ENCODE measurements at places on chromosomes 1 and 21.

GRCh38 chr1:71264039-71264438, 183.2 kb upstream of the ZRANB2 start:
- DNase-seq, result no peak

- DNase-seq, result no peak
Measured at GRCh38 chr1:77797991-77798390, 18.5 kb downstream of the MIGA1 start.

DNA sequence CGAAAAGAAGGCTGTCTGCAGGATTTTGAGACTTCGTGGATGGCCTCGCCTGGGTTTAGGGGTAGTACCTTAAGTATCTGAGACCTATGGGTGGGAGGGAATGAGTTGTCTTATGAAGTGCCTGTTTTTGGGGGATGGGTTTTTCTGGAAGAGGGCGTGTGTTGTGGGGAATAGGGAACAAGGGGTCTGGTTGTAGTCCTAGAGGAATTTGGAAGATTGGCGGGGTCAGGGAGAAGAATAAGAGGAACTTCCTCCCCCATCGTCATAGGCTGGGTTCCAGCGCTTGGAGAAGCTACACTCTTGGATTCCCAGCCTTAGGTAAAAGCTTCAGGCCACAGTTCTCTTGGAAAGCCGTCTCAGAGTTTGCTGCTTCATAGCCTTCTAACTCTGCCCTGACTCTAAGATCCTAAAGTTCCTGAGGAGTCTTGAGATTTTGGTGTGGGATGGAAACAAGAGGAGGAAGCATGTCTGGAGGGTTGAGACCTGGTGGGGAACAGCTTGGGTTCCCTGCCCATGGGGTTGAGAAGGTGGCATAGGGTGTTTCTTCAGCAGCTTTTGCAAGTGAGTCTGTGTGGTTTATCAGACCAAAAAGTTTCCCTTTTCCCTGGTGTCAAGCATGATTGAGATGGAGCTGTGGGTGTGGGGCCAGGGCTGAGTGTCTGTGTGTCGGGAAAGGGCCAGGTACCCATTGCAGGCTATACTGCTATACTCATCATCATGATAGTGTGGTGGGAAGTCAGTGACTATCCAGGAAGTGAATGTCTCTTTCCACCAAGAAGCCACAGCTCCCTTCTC, 1.8 kb downstream of the VANGL2 start:
- DNase-seq, result no peak

DNA sequence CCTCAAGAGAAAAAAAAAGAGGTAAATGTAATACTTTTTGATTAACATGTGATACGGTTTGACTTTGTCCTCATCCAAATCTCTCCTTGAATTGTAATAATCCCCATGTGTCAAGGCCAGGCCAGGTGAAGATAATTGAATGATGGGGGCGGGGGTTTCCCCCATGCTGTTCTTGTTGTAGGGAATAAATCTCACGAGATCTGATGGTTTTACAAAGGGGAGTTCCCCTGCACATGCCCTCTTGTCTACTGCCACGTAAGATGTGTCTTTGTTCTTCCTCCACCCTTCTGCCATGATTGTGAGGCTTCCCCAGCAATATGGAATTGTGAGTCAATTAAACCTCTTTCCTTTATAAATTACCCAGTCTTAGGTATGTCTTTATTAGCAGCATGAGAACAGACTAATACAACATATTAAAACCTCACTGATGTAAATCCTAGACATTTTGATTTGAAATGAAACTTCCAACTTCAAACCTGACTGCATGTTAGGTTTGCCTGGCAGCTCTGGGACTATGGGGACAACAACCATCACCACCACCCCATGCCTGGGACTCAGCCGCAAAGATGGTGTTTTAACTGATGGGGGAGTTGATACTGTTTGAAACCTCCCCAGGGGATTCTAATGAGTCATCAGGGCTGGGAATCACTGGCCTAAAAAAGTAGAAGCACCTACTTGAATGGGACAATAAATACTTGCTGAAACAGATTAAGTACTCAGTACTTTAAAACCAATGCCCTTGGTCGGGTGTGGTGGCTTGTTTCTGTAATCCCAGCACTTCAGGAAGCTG, 32.8 kb upstream of the BACH1 start:
- no peak for DNase-seq

DNA sequence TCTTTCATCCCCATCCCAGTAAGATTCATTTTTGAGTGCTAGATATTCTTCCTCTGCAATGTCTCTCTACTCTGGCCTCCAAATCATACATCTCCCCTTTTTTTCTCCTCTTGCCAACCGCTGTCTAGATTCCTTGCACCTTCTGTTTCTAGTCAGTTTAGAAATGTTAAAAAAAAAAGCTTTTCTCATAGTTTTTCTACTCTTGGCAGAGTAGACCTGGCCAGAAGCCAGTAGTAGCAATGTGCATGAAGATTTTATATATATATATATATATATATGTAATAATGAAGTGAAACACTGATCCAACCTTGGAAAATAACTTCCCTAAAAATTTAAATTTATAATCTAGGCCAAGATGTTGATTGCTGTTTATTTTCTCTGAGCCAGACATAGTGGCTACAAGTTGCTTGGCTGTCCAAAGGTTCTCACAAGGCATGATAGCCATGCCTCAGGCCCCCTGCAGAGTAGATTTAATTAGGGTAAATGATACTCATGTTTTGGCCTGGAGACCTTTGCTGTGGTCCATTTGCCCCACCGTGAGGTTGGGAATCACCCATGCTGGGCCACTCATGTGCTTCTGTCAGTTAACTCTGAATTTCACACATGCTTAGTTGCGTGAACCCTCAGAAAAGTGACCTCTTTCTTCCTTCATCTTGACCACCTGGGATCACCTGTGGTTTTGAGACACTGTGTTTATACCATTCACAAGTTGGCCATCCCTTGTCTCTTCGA, 103.4 kb upstream of the KCNE2 start:
- DNase-seq, result no peak

DNA sequence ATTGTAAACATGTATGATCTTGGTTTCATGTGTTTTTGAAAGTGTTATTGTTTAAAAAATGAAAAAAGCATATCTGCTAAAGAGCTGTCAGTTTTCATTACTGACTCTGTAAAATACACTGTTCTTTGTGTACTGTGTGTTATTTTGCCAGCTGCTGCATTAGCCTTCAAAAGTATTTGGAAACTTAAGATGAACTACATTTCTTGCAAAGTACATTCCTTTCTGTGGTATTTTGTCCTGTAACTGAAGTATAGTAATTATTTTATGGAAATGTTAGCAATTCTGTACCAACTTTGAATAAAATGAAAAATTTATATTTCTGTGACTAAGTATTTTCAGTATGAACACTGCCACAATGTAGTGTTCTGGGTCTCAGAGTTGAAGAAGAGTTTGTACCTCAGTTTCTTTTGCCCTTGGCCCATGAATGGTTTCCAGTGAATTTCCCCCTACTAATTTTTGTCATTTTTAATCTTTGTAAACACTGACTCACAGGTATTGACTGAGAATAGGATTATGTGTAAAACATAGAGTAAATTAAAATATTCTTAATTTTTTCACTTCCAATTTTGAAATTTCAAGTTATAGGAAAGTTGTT, 32.7 kb downstream of the MRPS6 start:
- no peak for DNase-seq

DNA sequence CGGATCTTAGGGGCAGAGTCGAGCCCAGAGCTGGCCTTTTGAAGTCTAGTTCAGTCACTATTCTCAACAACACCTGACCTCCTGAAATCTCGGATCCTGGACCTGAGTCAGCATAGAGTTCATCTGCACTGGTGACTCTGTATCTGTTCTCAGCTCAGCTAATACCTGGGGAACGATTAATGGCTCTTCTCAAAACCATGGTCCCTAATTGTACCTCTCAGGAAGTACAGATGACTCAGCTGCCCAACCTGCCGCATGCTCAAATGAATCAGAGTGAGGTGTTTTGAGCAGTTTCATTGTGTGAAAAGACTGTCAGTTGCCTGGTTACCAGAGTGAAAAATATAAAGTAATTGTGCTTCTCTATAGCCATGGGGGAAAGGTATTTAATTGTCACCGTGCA, 89.2 kb downstream of the SLC35F3 start:
- DNase-seq, result no peak

GRCh38 chr1:2412773-2413494, 570 bp upstream of the PEX10 start:
- no peak for DNase-seq

DNA sequence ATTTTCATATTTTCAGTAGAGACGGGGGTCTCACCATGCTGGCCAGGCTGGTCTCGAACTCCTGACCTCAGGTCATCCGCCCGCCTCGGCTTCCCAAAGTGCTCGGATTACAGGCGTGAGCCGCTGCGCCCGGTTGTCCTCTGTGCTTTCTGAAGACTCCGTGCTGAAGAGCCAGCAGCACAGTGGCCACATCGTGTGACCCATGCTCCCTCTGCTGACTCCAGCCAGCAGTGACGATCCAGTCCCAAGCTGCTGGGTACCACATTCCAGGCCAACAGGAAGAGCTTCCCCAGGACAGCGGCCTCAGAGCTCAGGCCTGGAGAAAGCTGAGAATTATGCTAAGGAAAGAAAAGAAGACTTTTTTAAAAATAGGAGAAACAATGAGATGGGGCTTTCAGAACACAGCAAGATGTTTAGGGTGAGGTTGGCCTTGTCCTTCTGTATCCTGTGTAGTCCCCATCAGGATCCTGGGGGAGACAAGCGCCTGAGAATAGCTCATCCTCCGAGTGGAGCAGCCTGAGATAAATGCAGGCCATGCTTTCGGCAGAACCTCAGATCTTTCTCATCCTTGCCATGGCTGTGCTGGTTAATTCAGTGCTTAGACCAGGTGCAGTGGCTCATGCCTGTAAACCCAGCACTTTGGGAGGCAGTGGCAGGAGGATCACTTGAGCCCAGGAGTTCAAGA, 207.1 kb downstream of the SLC35F3 start:
- no peak for DNase-seq

DNA sequence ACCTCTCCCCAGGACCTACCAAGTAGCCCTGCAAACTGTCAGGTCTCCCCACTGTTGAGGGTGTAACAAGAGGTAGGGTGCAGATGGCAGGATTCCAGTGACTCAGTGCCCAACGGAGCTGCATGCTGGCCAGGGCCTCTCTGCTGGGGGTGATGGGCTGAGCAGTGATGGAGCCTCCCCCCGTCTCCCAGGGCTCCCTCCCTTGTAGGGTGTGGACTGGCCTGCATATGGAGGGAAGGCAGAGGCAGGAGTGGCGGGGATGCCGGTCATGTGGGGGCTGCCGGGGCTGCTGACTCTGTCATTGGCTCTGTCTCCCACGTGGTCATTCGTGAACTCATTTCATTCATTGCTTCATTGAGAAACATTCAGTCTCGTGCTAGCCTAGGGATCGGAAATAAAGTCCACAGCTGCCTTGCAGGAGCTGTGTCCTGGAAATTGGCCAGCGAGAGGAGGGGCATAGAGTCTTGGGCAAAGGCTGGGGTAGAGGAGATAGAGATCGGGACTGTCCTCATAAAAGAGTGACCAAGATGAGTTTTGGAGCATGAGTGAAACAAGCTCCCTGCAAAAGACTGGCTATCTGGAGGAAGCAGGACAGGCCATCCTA, 22.9 kb upstream of the DISP3 start:
- no peak for DNase-seq

DNA sequence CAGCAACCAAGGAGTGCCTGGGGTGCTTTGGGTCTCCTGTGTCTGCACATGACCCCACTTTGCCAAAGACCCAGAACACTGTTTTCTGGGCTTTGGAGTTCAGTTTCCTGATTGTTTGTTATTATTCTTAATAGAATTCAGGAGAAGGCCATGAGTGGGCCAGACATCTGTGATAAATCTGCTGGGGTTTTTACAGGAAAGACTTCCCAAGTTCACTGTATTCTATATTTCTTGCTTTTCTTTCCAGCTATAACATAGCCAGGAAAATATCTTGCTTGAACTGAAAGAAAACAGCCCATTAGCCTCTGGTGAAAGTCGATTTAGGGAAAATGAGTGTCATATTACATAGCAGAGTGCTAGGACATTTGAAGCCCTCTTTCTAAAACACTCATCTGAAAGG, 345.1 kb upstream of the USP24 start:
- DNase-seq, result no peak

- DNase-seq, result no peak
Measured at GRCh38 chr1:174534789-174535188, 87.0 kb downstream of the GPR52 start.

DNA sequence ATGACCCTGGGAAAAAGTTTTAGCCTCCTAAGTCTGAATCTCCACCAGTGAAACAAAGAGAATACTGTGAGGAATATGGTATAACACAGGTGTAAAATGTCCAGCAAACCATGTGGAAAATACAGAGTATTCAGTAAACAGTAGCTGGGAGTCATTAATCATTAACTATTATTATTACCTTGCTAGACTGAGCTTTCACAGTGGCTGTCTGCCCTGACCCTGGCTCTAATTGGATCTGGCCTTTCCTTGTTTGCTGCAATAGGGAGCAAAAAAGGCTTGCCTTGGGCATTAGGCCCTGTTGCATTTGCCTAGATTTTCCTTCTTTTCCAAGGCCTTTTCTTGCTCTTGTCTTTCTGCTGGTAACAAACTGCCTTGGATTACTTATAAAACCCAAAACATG, 179.1 kb upstream of the BEND5 start:
- DNase-seq, result no peak

GRCh38 chr21:17513214-17514123, 626 bp downstream of the CXADR start:
- DNase-seq, result peak; percentile 2

DNA sequence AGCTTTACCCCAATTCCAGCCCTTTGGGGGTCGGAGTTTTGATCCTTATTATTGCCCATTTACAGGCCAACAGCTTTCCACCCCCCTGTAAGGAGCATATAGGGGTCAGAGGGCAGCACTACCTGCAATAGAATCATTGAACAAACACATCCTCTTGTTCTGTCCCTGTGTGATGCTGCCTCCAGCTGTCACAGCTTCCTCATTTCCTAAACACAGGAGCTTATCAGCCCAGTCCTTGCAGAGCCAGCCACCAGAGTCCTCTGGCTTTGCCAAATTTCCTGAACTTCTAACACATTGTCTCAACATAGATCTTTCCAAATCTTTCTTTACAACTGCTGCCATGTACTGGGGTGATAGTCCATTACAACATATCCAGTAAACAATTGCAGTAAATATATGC, 32.8 kb upstream of the PTBP2 start:
- DNase-seq, result no peak

DNA sequence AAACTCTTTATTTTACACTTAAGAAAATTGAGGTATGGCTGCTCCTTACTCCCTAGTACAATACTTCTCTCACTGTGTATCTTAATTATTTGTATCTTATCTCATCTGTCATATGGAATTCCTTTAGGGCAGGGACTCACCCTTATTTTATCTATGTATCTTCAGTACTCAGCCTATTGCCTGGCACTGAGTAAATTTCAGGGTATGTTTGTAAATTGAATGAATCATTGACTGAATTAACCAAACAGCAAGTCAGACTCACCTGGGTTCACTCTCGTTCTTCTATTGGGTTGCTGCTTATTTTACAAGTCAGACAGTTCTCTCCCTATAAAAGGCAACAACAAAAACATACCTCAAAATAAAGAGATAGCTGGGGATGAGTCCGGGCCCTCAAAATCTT, 63.8 kb downstream of the LAMC1 start:
- DNase-seq, result no peak

GRCh38 chr1:9126511-9126910, 2.4 kb downstream of the GPR157 start:
- no peak for DNase-seq
